Uterus (tissue), 4 donors: ENCODE measurements at places on chromosomes 2 and 18.

GRCh38 chr18:77572537-77572936 lies 322.9 kb downstream of the GALR1 start:
- DNase-seq, result no peak

- DNase-seq, result no peak
Measured at GRCh38 chr2:172842511-172843265, 107.0 kb downstream of the RAPGEF4 start.

DNA sequence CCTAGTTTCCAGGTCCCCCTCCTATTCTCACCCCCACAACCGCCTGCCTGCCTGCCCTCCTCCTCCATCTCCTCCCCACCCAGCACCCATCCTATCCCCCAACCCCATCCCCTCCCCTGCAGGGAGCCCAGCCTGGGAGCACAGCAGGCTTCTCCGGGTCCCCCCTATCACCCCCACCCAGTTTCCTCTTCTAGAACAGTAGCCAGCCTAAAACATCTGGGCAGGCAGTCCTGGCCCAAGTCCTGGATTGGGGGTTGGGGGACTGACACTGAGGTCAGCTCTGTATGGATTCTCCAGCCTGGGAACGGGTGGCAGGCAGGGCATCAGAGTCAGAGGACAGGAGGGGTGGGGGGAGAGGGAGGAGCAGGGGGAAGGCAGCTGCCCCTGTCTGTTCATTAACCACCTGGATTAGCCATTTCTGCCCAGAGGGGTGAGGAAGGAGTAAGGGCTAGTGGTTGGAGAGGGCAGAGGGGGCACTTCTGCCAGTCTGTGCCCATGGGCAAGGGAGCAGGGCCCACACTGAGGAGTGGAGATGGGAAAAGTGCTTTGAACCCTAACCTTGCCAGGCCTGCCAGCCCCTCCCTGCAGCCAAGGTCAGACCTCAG lies 60.0 kb downstream of the TNS1 start:
- no peak for DNase-seq

GRCh38 chr2:217975626-217976025 lies 27.2 kb downstream of the TNS1 start:
- DNase-seq, result peak; percentile 11

DNA sequence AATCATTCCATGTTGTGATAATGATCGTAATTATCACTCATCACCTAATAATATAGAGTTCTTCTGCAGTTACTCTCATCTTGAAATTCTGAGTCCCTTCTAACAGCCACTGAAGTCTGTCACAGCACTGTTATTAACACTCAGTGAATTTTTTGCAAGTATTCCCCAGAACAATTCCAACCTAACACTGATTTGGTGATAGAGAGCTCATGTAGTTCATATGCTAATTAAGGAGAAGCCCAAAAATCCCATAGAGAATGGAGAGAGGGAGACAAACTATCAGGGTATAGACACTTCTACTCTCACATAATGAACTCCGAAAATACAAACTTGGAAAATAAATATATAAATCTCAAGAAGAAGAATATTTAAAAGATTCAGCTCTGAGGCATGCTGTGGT lies 1253.4 kb upstream of the NXPH2 start:
- no peak for DNase-seq

- DNase-seq, result no peak
Measured at GRCh38 chr2:206802654-206803514, 37.5 kb downstream of the FASTKD2 start.
